ENCODE measurements at places on chromosomes 7 and 10.

GRCh38 chr7:149688836-149689235 is 84.6 kb downstream of the ZNF467 start:
- no peak for DNase-seq

GRCh38 chr7:1961701-1962276 is 271.0 kb downstream of the MAD1L1 start:
- no peak for DNase-seq

GRCh38 chr10:102752934-102753664 is 9.4 kb downstream of the WBP1L start:
- DNase-seq = peak; percentile 37

GRCh38 chr7:48718731-48719378 is 205.5 kb upstream of the CDC14C start:
- no peak for DNase-seq

- no peak for DNase-seq
Measured at GRCh38 chr10:45197816-45198485, 117.5 kb downstream of the OR13A1 start.

- DNase-seq = no peak
Measured at GRCh38 chr10:119318411-119319160, 111.2 kb downstream of the GRK5 start.

DNA sequence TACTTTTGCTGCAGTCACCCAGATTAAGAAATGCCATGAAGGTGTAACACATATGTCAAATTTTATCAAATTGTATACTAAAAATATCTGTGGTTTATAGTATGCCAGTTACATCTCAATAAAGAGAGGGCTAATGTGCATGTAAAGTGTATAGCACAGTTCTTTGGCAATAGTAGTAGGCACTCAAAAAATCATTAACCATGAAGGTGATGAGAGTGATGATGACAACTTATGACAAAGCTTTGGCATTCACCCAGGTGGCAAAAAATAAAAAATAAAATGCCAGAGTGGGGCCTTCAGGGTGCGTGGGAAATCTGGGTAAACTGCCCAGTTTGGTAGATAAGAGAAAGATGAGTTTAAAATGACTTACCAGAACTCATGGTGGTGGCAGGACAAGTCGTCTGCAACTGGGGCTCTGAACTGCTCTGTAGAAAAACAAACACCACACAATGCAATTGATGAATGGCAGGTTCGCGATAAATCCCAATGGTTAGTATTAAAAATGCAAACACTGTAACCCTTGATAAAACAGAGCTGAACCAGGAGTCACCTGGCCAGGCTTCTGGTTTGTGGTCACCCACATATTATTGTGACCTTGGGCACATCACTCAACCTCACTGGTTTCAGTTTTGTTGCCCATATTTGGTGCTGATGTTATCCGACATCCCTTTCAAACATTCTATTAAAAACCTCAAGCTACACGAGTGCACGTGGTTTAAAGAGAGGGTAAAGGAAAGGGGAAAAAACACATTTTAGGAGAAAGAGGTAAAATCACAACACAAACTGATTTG is 120.2 kb downstream of the SORBS1 start:
- DNase-seq = no peak

GRCh38 chr7:120951826-120952225 is 1.2 kb downstream of the ING3 start:
- no peak for DNase-seq

GRCh38 chr10:28311104-28311503 is 8.2 kb upstream of the MPP7 start:
- no peak for DNase-seq

GRCh38 chr10:96205580-96205979 is 65.8 kb downstream of the BLNK start:
- DNase-seq = no peak

- no peak for DNase-seq
Measured at GRCh38 chr7:98294798-98295382, 13.4 kb downstream of the BRI3 start.

DNA sequence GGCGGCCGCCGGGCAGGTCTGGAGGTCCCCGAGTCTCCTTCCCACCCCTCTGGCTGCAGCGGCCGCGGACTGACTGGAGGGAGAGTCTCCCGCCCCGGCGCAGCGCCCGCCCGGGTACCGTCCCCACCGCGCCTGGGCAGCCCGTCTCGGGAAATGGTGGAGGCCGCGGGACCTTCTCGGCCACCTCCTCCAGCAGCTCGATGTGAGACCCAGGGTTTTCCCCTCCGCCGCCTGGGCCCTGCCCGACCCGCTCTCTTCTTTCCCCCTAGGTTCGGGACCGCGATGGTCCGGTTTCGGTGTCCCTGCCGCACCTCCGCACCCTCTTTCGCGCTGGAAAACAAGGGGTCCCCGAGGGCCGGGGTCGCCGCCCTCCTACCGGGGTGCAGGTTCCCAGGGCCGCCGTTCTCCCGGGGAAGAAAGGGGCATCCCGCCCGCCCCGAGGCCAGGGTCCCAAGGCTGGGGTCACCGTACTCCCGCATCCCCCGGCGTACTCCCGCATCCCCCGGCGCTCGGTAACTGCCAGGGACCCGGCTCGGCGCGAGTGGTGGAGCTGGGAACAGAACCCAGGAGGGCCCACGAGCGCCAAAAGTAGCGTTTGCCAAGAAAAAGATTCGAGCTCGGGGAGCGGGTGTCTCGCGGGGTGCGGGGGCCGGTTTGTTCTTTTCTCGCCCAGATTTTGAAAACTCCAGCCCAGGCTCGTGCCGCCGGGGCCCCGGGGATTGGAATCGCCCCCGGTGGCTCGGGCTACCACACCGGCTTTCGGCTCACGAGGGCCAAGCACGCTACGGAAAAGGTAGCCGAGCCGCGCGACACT is 3.4 kb downstream of the TNRC18 start:
- DNase-seq = no peak

DNA sequence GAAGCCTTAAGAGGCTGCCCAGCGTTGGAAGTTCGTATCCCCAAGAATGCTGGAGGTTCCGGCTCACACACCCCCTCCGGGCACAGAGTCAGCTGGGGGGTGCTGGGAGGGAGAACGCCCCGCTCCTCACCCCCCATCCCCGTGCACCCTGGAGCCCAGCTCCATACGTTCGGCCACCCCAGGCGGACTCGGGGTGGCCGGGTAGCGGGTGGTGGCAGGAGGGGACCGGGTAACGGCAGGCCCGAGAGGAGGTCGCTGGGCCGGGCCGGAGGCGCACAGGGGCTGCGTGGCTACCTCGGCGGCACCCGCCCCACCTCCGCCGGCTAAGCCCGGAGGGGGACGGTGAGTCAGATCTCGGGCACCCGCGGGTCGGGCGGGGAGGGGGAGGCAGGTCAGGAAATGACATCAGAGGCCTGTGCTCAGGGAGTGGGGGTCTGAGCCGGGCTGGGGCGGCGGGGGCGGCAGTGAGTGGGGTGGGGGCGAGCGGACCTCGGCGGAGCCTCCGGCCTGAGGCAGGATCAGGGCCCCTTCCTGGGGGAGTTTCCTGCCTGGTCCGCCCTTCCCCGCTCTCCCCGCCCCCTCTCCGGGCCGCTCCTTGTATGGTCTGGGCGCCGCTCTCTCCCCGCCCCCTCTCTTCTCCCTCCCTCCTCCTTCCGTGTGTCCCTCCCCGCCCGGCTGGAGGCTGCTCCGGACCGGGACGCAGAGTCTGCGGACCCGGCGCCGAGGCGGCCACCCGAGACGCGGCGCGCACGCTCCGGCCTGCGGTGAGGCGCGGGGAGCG is at the start of gene ZYX:
ZYX (plus strand) TSS at position 700 of the 781 bp plus-strand sequence. CDS start 227 bp downstream, outside the sequence.
- peak; percentile 90 for DNase-seq

DNA sequence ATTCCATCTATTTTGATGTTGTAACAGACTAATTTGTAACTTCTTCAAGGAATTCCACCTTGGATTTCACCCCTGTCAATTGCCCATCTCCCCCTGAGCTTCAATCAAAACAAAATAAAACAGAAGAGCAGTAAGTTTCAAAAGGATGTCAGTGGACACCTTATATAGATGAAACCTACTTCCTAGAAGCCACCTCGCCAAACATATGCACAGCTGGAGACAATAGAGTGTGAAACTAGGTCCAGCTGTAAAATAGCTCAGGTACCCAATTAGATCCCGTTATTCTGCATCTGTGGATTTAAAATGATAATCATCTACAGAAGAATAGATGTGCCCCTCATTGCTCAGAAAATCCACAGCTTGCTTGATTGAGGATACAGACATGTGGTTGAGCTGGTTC is 598.6 kb downstream of the SH2D4B start:
- no peak for DNase-seq

DNA sequence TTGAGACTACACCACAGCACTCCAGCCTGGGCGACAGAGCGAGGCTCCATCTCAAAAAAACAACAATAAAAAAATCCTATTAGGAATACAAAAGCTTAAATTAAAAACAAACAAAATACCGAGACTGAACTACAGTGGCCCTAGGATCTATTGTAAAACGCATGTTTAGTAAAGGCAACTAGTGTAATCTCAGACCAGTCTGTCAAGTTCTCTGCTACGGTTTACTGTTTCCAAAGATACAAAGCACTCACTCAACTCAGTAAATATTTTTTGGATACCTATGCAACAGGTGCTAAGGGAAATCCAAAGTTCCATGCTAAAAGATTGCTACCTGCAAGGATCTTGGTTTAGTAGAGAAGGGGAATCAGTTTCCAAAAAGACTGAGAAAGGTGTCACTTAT is 3.4 kb upstream of the MIOS start:
- DNase-seq = no peak

GRCh38 chr10:24483701-24484100 is 240.0 kb downstream of the ARHGAP21 start:
- DNase-seq = no peak

GRCh38 chr7:134197345-134197744 is 70.2 kb downstream of the LRGUK start:
- no peak for DNase-seq

DNA sequence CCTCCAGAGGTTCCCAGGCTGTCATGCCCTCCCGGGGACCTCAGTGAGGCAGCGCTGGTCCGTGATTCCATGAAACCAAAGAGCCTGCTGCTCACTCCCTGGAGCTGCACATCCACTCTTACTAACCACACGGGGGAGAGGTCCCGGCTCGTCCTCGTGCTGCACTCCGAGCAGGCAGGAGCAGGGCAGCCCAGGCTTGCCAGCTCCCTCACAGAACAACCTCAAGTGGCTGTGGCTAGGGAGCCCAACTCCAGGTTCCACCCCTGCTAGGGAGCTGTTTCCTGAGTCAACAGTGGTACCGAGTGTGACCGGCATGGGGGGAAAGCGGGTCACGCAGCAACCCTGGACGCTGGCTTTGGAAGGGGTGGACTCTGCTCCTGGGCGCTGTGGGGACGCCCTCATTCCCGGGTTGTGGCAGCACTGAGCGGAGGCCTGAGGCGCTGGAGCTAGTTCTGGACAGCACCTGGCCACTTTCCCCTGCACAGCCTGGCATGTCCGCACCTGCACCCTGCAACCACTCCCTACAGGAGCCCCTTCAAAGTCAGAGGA is 27.9 kb upstream of the PPP2R2D start:
- no peak for DNase-seq

DNA sequence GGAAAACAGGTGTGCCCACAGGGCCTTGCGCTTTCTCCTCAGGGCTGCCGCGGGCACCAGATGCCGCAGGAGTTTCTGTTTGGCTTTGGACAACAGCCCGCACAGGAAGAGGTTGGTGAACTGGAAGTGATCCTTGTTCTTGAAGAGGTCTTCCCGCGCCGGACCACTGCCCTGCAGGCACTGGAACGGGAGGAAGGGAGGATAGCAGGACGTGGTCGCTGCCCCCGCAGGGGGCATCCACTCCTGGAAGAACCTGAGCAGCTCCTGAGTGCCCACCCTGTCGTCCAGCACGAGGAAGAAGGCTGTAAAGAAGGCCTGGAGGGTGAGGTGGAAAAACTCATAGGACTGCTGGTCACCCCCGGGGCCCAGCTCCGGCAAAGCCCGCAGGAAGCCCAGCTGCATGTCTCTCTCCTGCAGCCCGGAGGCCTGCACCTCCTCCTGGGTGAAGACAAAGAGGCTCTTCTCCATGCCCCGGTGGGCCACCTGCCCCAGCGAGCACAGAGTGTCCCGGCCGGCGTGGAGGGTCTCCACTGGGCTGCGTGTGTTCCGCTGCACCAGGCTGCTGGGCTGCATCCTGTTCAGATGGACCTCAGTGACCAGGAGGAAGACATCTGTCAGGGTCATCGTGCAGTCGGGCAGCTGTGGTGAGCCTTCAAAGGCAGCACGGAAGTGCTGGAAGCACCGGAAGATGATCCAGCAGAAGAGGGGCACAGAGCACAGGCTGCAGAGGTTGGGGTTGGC is 26.9 kb downstream of the NOD1 start:
- DNase-seq = no peak

DNA sequence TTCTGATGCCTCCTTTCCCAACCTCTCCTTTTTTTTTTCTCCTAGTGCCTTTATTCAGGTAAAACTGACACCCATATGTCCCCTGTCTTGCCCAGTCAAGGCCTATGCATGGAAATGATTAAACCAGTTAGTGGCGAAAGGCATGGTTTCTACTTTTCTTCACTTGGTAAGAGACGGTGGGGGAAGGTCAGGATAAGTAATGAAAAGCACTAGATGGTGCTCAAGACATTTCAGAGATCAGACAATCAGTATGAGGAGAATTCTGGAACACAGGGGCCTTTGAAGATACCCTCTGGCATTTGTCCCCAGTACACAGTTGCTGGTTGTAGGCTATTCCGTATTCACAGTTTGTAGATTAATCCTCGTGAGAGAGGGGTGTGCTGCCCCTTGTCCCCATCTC is 121.2 kb downstream of the RTKN2 start:
- DNase-seq = no peak

DNA sequence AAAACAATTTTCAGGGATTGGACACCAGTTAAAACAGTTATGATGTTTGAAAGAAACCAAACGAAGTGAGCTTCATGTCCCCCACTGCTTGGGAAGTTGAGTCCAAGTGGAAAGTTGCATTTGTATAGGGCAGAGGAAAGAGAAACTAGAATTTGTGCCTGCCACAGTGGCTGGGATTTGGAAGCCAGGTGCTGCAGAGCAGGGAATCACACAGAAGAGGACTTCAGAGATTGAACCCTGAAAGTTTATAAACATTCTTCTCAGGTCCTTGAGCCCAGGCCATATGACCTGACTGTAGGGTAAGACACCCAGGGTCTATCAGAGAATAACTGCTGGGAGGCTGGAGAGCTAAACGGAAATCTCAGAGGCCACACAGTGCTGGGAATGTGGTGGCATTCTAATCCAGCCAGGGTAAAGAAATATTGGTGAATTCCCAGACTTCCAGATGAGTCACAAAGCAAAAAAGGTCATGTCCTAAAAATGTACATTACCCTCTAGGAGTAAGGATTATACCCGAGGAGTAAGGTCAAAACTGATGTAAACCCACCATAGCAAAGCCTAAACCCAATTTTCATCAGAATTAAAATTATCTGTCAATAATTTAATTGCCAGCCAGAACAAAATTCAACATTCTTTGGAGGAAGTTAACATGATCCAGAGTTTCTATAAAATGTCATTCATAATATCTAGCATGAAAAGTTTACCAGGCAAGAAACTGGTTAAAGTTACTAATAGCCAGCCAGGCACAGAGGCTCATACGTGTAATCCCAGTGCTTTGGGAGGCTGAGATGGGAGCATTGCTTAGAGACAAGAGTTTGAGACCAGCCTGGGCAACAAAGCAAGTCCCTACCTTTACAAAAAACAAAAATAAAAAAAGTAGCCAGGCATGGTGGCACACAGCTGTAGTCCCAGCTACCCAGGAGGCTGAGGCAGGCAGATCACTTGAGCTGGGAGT is 31.2 kb downstream of the TOMM7 start:
- DNase-seq = no peak

GRCh38 chr10:80938903-80939302 is 401.2 kb downstream of the SH2D4B start:
- DNase-seq = no peak

Measured in pulmonary artery endothelial cell (primary cell).